ENCODE measurements at places on chromosomes 6 and 20.

- DNase-seq: no peak
Observed at GRCh38 chr20:48139262-48140041, 354.2 kb upstream of the SULF2 start.

GRCh38 chr6:160167604-160168399 is 46.2 kb downstream of the SLC22A1 start:
- DNase-seq: no peak

DNA sequence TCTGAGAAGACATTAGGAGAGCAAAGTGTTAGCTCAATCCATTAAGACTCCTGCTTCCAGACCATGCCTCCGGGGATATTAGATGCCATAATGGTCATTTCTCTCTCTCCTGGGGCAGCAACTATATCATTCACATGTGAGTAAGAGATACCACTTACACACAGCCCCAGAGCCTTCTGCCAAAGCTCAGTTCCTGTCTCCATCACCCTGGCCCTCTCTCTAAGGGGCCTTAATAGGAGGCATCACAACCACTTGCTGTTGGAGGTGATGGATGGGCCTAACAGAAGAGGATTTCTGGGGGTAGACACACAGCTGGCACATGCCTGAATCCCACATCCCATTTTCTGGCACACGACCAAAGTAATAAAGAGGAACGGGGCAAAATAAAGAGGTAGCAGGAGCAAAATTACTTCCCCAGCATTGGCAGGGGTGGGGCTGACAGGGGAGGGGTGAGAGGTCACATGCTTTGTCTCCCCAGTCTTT is 34.0 kb upstream of the VSTM2L start:
- no peak for DNase-seq

DNA sequence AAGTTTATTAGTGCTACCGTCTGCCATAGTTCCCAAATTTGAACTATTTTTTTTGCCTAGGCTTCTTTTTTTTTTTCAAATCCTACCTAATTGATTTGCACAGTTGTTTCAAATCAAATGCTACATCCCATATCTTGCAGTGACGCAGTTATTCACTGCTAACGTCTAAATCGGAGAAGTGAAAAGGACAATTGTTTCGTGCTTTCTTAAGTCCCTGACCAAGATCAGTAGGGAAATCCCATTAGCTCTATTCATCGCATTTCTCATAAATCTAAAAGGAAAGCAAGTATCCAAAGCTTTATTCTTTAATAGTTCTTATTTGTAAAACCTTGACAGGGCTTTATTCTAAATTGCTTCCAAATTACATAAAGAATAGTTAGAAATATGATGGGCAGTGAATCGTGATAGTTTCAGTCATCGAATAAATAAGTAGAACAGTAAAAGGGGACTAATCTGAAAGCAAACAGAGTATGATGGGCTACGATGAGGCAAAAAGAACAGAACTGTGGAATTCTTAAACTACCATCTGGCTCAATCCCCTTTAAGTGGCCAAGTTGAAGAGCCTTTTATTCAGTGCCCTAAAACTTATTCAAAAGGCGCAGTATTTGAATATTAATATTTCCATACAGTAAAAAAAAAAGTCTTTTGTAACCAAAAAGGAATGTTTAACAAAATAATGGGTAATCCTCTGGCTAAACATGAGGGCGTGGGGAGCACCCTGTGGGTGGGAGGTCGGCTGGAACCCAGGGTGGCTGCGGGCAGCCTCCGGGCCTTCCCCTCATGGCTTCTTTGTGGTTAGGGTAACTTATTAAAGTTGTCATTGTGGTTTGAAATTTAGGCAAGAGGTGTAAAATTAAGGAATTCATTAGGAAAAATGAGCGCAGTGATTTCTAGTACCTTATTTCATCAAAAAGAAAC is 3.0 kb upstream of the ARID1B start:
- no peak for DNase-seq
